Stimulated activated CD4-positive, alpha-beta T cell treated with anti-CD3 and anti-CD28 coated beads, Interleukin-1b, Interleukin-23, amount 100 ng/mL, for 1 hour (primary cell): ENCODE measurements at places on chromosomes 7 and 10.

GRCh38 chr10:122221958-122222357, 49.1 kb upstream of the BTBD16 start:
- DNase-seq, result no peak

DNA sequence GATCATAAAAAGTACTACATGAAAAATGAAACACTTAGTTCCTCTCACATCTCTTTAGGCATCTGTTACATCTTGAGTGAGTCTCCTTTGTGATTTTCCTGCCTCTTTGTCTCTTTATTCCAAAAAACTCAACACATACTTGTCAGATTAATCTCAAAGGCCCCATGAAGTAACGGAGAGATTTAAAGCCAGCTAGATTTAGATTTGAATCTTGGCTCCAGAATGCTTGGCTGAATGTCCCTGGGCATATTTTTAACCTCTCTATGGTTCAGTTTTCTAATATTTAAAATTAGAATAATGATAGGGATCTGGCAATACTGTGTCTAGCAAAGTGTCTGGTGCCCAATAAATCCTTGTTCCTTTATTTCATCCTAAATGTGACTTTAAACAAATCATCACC, 140.0 kb downstream of the DGKB start:
- DNase-seq, result no peak

DNA sequence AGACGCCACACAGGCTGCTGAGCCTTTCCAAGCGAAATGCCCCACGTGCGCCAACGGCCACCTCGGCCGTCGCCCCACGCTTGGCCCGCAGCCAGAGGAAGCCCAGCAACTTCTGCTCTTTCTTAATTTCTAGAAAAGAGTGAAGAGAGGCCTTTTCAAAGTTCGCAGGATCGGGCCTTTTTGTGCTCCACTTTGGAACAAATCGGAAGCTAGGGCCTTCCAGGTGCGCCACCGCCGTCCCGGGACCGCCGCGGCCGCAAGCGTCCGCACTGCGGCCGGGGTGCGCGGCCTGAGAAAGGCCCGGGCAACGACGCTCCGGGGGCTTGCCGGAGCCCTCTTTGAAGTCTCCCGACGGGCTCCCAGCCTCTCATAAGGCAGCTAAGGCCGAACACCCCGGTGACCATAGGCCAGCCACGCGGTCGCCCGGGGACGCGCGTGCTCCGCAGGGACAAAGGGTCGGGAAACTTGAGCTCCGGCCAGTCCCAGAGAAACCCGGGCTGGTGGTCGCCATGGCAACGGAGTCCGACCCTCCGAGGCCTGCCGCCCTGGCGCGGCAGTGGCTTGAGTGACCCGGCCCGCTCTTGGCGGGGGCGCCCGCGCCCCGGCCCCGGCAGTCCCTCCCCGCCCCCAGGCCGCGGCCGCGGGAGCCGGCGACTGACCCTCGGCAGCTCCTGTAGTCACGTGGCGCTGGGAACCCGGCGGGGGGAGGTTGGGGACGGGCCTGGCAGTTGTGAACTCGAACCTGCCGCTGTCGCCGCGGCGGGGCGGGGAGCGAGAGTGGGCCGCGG, at the start of gene REPIN1:
Gene REPIN1 (plus strand): TSS at position 727 of the 788 bp plus-strand sequence. CDS start 890 bp downstream, outside the sequence.
- peak; percentile 60 for DNase-seq

- DNase-seq, result no peak
These were observed 1.9 kb downstream of the COL1A2 start for GRCh38 chr7:94396596-94396995.

DNA sequence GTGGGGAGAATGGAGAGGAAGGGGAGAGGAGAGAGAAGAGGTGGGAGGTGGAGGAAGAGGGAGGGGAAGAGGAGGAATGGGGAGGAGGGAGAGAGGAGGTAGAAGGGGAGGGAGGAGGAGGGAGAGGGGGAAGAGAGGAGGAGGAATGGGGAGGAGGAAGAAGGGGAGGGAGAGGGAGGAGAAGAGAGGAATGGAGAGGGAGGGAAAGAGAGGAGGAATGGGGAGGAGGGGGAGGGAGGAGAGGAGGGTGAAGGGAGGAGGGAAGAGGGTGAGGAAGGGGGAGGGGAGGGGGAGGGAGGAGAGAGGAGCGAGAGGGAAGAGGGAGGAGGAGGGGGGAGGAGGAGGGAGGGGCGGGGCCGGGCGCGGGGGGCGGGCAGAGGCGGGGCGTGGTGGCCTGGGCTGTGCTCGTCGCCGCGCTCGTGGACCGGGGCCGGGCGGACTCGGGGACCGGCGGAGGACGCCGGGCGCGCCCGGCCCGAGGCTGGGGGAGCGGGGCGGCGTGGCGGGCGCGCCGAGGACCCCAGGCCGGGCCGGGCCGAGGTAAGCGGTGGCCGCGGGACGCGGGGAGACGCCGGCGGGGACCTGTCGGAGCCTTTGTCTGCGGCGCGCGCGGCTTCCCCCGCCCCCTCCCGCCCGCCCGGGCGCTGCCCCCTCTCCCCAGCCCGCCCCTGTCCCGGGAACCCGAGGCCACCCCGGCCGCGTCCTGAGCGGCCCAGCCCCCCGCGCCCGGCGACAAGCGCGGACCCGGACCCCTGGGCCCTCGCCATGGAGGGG, at the start of gene SLC29A4:
Gene SLC29A4 (plus strand): TSS at position 401 of the 774 bp plus-strand sequence. CDS start 4,874 bp downstream, outside the sequence.
- no peak for DNase-seq

GRCh38 chr10:117860823-117861222, 185.9 kb downstream of the RAB11FIP2 start:
- no peak for DNase-seq

GRCh38 chr10:93160829-93161228, 87.1 kb downstream of the CYP26A1 start:
- DNase-seq, result no peak
